A549 treated with CORT108297 at 1 μM for 4 hours (cell line): ENCODE measurements at places on chromosomes 16 and 17. TPM values are rescaled to one million over a fixed set of nuclear protein-coding genes. Genes with fewer than 3 reads are reported as not detected.

PRR29 gene
- 0.47 to 0.95 TPM (median 0.71 TPM) in 5 replicates for total RNA-seq

CRYM gene
- 1.8 to 1.9 TPM (median 1.8 TPM) in 5 replicates for total RNA-seq

RNF167 gene
- 95.0 to 148 TPM (median 130 TPM) in 5 replicates for total RNA-seq

TTYH2 gene
- 1.5 to 2.7 TPM (median 2.1 TPM) in 5 replicates for total RNA-seq

RND2 gene
- 0.13 to 0.22 TPM (median 0.15 TPM) in 5 replicates for total RNA-seq

PALB2 gene
- total RNA-seq = 11.4 to 12.0 TPM (median 11.7 TPM) in 5 replicates

TEX19 gene
- 0.30 to 0.60 TPM (median 0.44 TPM) in 5 replicates for total RNA-seq

GNGT2 gene
- total RNA-seq = 0.43 to 0.63 TPM (median 0.46 TPM) in 5 replicates

FBXW10 gene
- total RNA-seq = 0.92 to 1.7 TPM (median 1.3 TPM) in 5 replicates

KLHL10 gene
- 0.06 to 0.09 TPM (median 0.07 TPM) in 3 of 5 replicates, not detected in the others for total RNA-seq

LGALS9B gene
- total RNA-seq = not detected in 5 replicates

CCR7 gene
- total RNA-seq = 0.51 to 1.1 TPM (median 1.0 TPM) in 5 replicates

TRPV2 gene
- 0.39 to 1.0 TPM (median 0.61 TPM) in 5 replicates for total RNA-seq

CMIP gene
- total RNA-seq = 78.9 to 111 TPM (median 99.7 TPM) in 5 replicates

ZP2 gene
- total RNA-seq = not detected in 5 replicates

TSPOAP1 gene
- total RNA-seq = not detected in 5 replicates

GP2 gene
- not detected in 5 replicates for total RNA-seq

PAQR4 gene
- 29.3 to 49.0 TPM (median 45.3 TPM) in 5 replicates for total RNA-seq

SLC7A6 gene
- total RNA-seq = 28.6 to 35.7 TPM (median 31.8 TPM) in 5 replicates

MYLK3 gene
- total RNA-seq = 0.01 to 0.09 TPM (median 0.07 TPM) in 5 replicates

WWP2 gene
- total RNA-seq = 19.2 to 23.3 TPM (median 22.3 TPM) in 5 replicates

EXOC3L1 gene
- 0.07 to 0.24 TPM (median 0.07 TPM) in 3 of 5 replicates, not detected in the others for total RNA-seq

NKD1 gene
- 0.25 to 0.37 TPM (median 0.29 TPM) in 5 replicates for total RNA-seq
